Mammary epithelial cell (primary cell): ENCODE measurements at places on chromosomes 3 and 15. TPM values are rescaled to one million over a fixed set of nuclear protein-coding genes. Genes with fewer than 3 reads are reported as not detected.

GRCh38 chr3:78634316-78634715 is 1133.5 kb downstream of the ROBO1 start:
- DNase-seq, result no peak

ST3GAL6 gene
- 3.5 and 5.8 TPM in 2 replicates for total RNA-seq

UBL7 gene
- total RNA-seq, result 36.4 and 54.6 TPM in 2 replicates

TRPM1 gene
- total RNA-seq, result not detected

DNA sequence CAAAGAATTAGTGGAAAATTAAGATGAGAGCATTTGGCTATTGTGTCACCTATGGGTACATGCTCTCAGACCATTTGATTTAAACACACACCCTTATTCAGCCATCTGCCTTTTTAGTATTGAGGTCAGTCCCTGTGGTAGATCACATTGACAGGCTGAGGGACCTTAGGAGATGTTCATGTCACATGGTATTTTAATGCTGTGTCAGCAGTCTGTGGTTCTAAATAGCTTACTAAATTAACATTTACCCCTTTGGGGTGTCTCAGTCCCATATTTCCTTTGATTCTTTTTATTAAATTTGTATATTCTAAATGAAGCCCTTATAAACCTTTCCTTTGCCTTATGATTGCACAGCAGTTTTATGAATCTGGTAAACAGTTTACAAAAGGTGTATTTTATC is 2.3 kb downstream of the RBM5 start:
- no peak for DNase-seq

GOLGA8T gene
- not detected in 2 replicates for total RNA-seq

MDFIC2 gene
- total RNA-seq, result not detected

DNA sequence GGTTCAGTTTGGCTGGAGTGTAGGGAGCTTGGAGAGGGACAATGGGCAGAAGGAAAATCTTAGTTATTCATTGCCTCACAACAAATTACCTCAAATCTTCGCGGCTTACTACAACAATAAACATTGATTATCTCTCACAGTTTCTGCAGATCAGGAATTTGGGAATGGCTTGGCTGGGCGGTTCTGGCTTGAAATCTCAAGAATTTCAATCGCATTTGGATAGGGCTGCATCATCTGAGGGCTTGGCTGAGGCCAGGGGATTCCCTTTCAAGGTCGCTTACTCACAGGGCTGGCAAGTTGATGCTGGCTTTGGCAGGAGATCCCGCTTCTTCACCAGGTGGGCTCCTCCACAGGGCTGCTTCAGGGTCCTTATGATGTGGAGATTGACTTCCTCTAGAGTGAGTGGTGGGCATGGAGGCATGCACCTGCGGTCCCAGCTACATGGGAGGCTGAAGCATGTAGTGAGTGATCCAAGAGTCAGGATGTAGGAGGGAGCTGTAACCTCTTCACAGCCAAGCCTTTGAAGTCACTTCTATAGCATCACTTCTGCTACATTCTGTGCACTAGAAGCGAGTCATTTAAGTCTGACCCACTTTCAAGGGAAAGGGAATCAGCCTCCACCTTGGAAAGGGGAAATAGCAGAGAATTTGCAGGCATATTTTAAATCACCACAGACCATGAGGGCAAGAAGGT is 63.1 kb downstream of the CDC25A start:
- peak; percentile 53 for DNase-seq

- DNase-seq, result no peak
These were observed 42.9 kb upstream of the RPL32 start for GRCh38 chr3:12884186-12884680.

TMEM207 gene
- not detected for total RNA-seq

DNA sequence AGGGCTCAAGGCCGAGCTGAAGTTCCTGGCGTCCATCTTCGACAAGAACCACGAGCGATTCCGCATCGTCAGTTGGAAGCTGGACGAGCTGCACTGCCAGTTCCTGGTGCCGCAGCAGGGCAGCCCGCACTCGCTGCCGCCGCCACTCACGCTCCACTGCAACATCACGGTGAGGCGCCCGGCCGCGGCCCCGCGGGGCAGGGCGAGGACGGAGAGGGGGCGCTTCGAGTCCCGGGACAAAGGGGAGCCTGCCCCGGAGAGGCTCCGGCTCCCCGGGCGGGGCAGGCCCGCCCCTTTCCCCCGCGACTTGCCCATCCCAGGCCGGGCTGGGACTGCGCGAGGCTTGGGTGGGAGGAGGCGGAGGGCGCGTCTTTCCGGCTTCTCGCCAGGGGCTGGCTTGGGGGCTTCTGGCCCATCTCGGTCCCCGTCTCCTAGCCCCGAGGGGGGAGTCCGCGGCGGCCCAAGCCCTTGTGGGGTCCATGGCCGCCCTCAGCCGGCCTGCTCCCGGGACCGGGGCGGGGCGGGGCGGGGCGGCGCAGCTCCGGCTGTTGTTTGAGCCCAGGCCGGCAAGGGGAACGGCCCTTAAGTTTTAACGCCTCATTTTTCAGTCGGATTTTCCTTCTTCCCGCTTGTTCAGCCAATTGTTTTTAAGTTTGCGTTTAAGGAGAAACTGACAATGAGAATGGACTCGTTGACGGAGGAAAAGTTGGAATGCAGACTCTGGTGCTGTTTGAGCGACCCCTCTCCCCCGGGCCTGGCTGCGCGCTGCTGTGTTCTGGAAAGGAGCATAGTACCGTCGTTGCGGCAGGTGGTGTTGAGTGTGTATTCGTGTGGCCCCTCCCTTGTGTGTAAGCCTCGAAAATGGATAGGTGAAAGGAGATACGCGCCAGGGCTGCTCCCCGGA is 683 bp downstream of the UBE2Q2 start:
- DNase-seq, result peak; percentile 66

AGBL1 gene
- total RNA-seq, result not detected

HMG20A gene
- 30.7 and 39.4 TPM in 2 replicates for total RNA-seq

GRCh38 chr3:128285042-128285966 is 132.0 kb downstream of the EEFSEC start:
- no peak for DNase-seq
